ENCODE measurements at places on chromosomes 11 and 22.

GRCh38 chr22:45942787-45943493 is 34.0 kb downstream of the WNT7B start:
- DNase-seq: no peak

DNA sequence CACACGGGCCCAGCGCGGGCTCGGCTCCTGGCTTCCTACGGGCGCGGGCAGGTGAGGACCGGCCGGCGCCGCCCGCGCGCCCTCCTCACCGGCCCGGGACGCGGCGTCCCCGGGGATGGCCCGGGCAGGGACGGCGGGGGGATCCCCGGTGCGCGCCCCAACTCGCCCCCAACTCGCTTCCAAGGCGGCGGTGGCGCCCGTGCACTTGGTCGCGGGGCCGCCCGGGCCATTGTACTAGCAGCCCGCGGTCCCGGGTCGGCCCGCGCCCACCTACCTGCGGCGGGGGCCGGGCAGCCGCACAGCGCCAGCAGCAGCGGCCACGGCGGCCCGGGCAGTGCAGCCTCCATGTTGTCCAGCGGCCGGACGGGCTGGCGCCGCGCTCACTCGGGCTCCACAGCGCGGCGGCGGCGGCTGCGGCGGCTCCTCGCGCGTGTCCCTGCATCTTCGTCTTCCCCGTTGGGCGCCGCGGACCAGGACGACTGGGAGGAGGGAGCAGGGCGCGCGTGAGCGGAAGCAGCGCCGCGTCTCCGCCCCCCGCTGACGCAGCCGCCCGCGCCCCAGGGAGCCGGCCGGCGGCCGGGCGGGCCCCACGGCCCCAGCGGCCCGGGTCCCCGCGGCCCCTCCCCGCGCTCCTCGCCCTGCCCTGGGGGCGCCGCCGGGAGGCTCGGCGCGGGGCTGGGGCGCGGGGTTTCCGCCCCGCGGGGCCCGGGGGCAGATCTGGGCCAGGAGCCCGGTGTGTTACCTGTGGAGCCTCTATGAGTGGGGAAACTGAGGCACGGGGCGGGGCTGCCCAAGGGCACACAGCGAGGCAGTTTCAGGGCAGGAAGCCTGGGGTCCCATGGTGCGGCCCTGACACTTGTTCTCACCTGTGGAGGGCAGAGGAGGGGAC is 159.3 kb upstream of the GRK3 start:
- DNase-seq: peak; percentile 21

- no peak for DNase-seq
Measured at GRCh38 chr22:31350410-31350863, 4.3 kb upstream of the PATZ1 start.

DNA sequence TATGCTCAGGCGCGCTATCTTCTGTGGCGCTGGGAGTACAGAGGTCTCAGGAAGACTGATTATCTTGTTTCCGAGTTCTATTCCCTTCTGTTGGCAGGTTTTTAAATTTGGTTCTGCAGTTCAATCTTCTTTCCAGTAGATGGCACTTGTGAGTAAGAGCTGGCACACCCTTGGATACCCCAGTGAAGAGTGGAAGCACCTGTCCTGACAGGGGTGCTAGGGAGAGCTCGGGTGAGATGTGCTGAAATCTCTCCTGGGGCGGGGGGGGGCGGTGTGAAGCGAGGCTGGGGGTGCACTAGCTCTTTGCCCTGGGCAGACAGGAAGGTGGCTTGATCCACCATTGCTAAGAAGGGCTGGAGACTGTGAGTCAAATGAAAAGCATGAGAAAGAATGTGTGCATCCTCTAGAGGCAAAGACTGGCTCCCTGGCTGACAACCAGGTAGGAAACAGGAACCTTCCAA is 679.9 kb upstream of the CCDC179 start:
- DNase-seq: no peak

DNA sequence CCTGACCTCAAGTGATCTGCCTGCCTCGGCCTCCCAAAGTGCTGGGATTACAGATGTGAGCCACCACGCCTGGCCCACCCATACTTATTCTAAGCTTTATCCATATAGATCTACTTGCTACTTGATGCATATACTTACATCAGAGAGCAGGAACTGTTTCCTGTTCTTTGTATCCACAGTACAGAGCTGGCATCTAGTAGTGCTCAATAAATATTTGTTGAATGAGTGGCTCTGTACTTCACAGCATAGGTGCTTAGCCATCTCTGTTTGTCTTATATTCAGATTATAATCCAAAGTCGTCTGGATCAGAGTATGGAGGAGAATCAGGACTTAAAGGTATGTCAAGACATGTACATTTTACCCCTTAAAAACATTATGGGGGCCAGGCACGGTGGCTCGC is 38.6 kb upstream of the DLAT start:
- no peak for DNase-seq

GRCh38 chr22:39314251-39314971 is 5.0 kb downstream of the RPL3 start:
- DNase-seq: no peak

DNA sequence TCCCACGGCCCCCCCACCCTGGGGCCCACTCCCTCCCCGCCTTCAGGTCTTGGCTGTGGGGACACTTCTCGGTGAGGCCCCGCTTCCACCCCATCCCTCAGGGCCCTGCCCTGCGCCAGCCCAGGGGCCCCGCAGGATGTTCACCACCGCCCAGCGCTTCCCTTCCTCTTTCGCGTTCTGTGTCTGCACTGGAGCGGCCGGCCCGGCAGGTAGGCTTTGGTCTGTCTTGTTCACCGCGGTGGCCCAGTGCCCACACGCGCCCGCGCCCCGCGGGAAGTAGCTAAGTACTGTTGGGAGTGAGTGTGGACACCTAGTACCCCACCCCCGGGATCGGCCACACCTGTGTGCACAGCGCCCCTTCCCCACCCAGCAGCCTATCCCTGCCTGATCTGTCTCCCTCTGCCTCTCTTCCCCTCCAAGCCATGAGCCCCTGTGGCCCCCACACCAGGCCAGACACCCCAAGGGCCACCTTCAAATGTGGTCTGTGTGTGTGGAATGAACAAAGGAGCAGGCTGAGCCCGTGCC is 85.4 kb downstream of the WNT7B start:
- DNase-seq: no peak

- DNase-seq: no peak
Measured at GRCh38 chr11:132981131-132981956, 551.0 kb downstream of the OPCML start.

GRCh38 chr22:28068826-28069225 is 149.8 kb upstream of the PITPNB start:
- no peak for DNase-seq

DNA sequence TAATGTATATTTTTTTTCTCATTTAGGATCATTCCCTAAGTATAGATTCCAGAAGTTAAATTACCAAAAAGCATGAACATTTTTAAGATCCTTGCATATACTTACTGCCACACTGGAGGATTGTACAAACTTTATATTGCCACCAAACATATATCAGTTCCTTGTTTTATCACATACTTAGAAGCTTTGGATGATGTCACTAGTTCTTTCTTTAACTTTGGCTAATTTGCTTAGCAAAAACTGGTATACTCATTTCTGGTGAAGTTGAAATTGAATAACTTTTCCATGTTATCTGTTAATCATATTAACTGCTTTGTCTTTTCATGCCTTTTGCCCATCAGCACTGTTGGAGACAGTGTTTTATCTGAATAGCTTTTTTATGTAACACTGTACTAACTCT is 31.6 kb upstream of the PRDM10 start:
- no peak for DNase-seq

DNA sequence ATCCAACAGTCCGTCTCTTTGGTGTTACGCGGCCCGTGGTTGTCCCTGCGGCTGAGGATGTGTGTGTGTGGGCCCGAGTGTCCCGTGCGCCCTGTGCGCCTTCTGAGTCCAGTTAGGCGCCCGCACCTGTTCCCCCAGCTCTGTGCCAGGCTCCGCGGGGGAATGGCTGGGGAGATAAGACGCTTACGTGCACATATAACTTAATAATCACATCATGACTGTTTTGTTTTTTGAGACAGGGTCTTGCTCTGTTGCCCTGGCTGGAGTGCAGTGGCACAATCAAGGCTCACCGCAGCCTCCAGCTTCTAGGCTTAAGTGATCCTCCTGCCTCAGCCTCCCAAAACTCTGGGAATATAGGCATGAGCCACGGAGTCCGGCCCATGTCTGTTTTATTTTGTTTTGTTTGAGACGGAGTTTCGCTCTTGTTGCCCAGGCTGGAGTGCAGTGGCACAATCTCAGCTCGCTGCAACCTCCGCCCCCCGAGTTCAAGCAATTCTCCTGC is 817 bp downstream of the ARL2 start:
- DNase-seq: no peak

DNA sequence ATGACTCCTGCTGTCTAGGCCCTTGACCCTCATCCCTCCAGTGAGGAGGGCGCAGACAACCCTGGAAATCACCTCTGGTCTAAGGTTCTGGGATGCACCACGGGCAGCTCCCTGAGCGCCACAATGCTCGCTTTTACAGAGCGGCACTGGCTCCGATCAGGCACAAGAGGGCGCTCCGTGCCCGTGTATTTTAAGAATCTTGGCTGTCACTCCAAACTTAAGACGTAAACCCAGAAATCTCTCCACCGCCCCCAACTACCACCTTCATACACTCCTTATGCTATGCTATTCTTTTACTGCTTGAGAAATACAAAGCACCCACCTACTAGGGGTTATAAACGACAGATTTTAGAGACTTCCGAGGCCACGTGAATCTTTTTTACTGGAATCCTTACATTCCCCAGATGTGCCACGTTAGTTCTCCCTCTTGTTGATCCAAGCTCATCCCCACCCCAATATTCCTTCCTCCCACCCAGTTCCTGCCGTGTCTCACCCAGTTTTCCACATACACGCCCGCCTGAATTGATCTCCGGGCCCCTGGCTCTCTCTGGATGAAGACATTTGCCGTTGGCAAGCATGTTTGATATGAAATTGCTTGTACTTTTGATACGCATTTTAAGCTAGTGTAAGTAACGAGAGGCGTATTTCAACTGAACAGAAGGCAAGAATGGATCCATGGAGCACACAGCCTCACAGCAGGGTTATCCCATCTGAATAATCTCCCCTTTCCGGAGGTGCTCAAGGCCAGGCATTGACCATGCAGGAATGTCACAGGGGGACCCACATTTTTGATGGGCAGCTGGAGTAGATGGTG is 453.5 kb downstream of the OPCML start:
- no peak for DNase-seq

DNA sequence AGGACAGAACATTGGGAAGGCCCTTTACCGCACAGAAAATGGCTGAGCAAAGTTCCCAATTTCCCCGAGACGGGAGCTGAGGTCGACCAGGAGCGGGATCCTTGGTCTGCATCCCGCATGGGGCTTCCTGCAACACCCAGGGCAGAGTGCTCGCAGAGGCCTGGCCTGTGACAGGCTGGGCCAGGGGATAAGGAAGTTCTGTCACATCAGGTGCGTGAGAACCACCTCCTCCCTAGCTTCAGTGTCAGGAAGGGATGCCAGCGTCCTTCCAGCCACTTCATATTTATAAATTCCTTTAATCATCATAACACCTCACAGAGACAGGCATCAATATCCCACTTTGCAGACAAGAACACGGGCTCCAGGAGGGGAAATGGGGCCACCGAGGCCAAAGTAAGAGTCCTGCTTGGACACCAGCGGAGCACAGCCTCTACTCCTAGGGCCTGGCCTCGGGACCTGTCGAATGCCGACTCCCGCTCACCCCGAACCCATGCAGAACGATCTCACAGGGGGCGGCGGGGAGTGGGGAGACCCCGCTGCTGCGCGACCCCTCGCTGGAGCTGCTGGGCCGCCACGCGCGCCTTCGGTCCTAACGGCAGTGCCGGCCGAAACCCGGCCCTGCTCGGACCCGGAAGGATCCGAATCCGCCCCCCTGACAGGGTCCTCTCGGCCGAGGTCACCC is 532 bp downstream of the BET1L start:
- DNase-seq: no peak

GRCh38 chr11:111645657-111646316 is 43.5 kb downstream of the SIK2 start:
- no peak for DNase-seq

GRCh38 chr11:31646216-31646615 is 136.6 kb downstream of the ELP4 start:
- DNase-seq: no peak

GRCh38 chr11:126914941-126915340 is 85.6 kb downstream of the KIRREL3 start:
- DNase-seq: no peak

GRCh38 chr22:39559456-39560105 is 11.0 kb upstream of the CACNA1I start:
- no peak for DNase-seq

DNA sequence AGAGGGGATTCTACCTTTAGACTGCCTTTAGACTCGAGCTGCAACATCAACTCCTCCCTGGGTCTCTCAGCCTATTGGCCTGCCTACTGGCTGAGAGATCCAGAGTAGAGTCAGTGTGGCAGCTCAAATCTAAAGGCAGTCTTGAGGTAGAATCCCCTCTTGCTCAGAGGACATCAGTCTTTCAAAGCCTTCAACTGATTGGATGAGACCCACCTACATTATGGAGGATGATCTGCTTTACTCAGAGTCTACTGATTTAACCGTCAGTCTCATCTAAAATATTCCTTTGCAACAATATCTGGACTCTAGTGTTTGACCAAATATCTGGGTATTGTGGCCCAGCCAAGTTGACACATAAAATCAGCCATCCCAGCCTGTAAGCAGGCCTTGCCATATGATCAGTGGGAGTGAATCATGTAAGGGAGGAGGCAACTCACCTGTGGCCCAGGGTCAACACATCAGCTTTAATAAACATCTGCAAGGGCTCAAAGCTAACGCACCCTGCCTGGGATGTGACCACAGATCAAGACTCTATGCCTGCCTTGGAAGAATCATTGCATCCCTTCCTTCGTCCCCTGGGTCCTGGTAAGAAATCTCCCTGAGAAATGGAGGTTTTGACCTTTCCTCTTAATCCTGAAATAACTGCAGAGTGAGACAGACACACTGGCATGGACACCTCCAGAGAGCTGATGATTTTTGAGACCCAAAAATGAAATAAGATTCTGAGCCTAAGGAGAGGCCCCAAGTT is 198.0 kb downstream of the DBX1 start:
- DNase-seq: no peak

DNA sequence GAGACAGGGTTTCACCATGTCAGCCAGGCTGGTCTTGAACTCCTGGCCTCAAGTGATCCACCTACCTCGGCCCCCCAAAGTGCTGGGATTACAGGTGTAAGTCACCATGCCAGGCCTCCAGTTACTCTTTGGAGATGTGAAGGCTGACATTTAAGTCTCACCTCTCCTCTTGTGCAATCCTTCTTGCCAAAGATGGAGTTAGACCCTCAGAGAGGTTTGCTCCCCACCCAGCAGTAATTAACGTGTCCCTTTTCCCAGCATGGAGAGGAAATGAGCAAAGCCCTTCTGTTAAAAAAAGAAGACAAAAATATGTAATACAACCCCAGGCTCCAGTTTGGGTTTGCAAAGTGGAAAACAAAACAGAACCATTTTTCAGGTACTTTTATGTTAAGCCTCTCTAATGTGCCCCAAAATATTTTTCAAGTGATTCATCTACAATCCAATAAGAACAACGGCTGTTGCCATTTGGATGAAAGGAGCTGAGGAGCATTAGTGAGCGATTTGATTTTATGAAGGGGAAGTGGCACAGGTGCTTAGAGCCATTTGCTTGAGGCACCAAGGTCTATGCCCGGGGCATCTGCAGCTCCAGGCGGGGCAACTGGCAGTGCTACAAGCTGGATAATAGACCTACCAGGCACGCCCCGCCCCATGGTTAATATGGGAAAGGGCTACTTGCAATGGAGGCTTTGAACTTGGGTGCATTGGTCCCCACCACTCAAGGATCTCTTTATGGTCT is 57.2 kb downstream of the GRIK4 start:
- DNase-seq: no peak

- DNase-seq: no peak
Measured at GRCh38 chr22:49849161-49850020, 4.3 kb upstream of the ZBED4 start.
